ENCODE measurements at places on chromosomes 13 and 19.

GRCh38 chr13:81377921-81378320, 1037.0 kb upstream of the SPRY2 start:
- DNase-seq: no peak

DNA sequence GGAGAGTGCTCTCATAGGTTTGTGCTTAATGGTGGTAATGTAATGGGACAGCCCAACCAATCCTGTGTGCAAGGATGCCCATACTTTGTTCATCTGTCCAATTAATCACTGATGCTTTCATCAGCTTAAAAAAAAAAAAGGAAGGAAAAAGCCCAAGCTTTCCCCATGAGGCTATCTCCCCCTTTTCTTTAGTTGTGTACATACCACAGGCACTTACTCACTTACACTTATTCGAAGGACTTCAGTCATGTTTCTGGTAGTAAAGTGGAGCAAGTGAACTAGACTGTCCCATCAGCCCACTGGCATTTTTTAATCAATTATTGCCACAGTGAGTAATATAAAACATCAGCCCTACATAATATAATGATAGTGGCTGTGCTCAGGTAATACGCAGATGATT, 183.5 kb upstream of the UFM1 start:
- no peak for DNase-seq

DNA sequence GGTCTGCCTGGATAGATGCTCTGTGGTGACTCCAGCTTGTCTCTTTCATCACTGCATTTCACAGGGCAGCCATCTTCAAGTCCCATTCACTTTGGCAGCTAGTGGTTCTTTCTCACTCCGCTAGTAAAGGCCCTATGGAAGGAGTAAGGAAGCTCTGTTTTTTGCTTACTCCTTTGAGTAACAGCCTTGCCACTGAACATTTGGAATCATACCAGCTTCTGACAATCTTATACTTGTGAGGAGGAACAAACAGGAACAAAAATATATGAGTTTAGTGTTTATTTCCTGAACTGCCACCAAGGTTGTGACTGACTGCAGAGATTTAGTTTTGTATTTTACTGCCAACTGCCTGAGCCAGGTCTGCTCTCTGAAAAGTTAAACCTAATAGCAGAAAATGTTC, 38.7 kb downstream of the KCTD4 start:
- DNase-seq: no peak

- no peak for DNase-seq
These were observed 509.0 kb upstream of the MIR17HG start for GRCh38 chr13:90838317-90838960.

DNA sequence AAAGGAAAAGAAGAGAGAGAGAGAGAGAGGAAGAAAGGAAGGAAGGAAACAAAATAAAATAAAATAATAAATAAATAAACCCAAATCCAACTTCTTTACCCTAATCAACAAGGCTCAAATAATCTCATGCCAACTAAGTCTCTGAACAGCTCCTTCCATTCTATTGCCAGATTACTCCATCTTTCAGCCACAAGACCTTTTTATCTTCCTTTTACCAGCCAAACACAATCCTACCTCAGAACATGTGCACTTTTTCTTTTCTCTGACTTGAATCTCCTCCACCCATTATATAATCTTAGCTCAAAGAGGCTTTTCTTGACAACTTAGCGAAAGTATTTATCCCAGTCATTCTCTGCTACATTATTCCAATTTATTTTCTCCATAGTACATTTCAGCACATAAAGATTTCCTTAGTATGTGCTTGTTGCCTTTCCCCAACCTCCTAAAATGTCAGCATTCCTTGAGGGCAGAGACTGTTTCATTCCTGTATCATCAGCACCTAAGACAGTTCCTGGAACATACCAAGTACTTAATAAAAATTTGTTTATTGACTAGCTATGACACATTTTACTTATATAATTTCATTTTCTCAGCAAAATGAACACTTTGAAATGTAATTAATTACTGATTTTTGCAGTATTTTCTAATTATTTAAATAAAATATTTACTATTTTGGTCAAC, 33.5 kb upstream of the USPL1 start:
- no peak for DNase-seq

DNA sequence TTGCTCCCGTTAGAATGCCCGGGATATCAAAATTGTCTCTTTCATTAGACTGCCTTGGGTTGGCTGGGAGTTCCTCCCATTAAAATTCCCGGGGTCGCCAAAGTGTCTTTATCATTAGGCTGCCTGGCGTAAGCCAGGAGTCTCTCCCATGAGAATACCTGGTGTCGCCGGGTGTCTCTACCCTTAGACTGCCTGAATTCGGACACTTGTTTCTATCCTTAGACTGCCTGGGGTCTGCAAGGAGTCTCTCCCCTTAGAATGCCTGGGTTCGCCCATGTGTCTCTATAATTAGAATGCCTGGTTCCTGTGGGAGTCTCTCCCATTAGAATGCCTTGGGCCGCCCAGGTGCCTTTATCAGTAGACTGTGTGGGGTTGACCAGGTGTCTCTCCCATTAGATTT, 1538.2 kb downstream of the UQCRFS1 start:
- no peak for DNase-seq

DNA sequence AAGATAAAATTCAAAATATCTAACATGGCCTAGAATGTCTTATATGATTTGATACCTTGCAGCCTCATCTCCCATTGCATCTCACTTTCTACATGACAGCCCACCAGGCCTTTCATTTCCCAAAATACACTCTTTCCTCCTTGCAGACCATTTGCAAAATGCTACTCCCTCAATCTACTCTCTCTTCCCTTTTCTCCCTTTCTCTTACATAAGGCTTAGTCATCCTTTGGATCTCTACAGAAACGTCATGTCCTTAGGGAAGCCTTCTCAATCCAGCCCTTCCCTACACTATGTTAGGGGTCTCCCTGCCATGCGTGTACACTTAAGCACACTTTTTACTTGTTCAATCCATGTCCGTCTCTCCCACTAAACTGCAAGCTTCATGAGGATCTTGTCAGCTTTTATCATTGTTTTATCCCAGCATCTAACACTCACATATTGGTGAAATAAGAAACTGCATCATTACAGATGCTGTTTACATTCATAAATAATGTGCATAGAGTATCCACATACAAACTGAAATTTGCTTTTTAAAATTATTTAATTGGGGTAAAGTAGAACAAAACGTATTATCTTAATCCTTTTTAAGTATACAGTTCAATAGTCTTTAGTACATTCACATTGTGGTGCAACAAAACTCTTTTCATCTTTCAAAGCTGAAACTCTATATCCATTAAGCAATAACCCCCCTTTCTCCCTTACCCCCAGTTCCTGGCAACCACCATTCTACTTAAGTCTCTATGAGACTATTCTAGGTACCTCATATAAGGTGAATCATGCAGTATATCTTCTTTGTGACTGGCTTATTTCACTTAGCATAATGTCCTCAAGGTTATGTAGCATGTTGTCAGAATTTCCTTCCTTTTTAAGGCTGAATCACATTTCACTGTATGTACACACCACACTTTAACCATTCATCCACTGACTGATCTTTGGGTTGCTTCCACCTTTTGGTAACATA, 11.5 kb upstream of the WBP4 start:
- DNase-seq: no peak

DNA sequence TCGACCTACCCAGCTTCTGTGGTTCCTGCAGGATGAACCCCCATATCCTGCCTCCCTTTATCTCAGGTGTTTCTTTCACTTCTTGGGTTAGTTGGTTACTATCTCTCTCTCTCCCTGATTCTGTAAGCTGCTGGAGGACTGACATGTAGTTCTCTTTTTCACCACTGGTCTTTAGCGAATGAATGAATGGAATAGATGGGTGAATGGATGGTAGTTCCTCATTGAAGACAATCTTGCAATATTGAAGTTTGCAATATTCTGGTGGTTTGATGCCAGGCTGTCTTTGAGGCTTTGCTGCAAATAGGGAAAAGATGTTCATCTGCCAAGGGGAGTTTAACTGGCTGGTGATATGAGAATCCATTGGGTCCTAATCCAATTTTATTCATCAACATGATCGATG, 120.2 kb downstream of the UBL3 start:
- no peak for DNase-seq

DNA sequence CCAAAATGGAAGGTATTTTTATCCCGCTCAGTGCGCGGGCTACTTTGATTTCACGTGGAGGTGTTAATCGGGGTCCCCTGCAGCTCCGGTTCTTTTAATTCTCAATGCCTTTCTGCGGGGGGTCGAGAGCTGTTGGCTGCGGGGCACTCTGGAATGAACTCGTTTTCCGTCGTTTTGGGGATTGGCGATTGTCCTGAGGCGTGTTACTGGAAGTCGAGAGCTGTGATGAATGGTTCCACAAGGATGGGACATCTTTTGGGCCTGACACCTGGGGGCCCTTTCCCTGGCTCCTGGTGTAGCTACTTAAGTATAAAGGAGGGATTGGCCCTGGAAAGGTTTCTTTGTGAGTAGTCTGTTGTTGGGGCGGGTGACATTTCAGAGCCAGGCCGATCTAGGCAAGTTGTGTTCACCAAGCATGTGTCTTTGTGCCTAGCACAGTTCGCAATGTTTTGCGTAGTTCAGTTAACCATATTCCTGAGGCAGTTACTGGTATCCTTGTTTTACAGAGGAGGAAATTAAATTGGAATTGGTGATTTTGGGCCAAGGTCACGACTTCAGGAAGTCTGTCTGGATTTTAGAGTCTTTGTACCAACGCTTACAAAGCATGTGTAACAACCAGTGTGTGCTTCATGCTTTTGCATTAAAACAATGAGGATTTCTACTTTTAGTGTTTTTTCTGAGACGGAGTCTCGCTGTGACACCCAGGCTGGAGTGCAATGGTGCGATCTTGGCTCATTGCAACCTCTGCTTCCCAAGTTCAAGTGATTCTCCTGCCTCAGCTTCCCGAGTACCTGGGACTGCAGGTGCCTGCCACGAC, 846 bp downstream of the RPL13A start:
- DNase-seq: no peak

DNA sequence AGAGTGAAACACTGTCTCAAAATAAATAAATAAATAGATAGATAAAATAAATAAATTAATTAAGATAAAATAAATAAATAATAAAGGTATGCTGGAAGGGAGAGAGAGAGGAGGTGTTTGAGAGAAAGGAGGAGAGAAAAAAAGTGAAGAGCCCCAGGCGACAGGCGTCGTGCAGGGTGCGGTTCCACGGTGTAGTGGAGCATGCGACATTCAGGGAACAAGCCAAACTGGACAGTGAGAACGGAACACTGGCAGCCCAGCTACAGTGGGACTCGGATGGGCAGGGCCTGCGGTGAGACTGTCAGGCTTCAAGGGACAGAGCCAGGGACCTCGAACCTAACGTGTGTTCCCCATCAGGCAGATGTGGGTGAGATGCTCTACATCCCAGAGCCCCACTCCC, 9.4 kb downstream of the SULT2B1 start:
- no peak for DNase-seq

DNA sequence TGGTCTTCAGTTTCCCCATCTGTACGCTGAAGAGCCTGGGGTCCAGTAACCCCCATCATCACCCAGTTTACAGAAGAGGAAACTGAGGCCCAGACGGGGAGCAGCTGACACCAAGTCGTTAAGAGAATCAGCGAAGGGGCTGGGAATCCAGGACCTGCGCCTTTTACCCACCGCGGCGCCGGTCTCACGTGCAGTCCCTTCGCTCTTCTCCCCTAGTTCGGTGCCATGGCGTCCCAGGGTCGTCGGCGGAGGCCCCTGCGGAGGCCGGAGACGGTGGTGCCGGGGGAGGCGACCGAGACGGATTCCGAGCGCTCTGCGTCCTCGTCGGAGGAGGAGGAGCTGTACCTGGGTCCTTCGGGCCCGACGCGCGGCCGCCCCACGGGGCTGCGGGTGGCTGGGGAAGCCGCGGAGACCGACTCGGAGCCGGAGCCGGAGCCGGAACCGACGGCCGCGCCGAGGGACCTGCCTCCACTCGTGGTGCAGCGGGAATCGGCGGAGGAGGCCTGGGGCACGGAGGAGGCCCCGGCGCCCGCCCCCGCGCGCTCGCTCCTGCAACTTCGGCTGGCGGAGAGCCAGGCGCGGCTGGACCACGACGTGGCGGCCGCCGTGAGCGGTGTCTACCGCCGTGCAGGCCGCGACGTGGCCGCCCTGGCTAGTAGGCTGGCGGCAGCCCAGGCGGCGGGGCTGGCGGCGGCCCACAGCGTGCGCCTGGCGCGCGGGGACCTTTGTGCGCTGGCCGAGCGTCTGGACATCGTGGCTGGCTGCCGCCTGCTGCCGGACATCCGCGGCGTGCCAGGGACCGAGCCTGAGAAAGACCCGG, 698 bp downstream of the BLOC1S3 start:
- no peak for DNase-seq

DNA sequence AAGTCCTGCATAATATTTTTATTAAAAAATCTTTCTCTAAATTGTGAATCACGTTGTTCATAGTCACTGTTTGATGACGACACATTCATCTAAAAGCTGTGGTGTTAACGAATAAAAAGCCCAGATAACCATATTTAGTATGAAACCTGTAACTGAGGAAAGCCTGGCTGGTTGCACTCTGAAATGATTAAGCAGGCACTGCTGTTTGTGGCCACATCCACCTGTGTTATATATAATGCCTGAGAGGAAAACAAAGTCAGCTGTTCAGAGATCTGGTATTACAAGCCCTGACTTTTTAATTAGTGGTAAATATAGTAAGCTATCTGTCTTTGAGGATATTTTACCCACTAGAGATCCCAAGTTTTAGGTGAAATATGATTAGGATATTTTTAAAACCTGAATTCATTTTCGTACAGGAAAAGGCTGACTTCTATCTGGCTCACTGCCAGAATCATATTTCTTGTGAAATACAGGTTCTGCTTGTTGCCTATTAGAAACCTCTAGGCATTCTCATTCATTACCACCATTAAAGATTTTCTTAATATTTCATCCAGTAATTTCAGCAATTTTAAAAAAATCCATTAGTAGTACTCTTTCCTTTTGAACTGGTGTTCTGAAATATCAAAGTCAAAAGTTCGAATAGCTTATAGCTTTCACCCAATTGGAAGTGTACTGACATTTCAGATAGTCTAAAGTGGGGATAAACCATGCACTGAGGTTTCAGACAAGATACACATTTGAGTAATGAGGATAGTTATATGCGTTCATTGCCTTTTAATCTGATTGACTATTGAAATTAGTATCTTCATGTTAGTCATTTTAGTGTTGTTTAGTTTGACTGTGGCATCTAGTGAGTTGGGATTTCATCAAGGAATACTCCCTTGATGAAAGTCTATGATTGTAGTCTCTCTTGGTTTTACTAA, 79.7 kb downstream of the LMO7 start:
- DNase-seq: no peak
